Thymus (tissue), 14 donors: ENCODE measurements at places on chromosomes 6 and 20. TPM values are rescaled to one million over a fixed set of nuclear protein-coding genes. Genes with fewer than 3 reads are reported as not detected.

GRCh38 chr6:72783035-72783434 is 161.2 kb downstream of the KCNQ5 start:
- no peak for DNase-seq

DNA sequence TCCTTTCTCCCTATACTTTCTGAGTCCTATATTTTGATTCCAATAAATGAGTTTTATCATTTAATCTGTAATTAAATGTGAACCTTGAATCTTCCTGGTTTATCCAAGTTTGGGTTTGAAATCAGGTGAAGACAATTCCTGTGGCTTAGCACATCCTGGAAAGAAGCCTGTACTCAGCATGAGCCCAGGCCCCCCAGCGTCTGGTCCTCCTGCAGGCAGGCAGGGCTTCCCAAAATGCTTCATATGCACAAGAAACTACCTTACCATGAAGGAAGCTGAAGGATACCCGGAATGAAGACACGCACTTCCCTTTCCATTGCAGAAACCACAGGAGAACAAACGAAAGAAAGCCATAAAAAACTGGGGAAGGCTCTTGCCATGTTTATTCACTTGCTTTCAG is 157.4 kb upstream of the PDE10A start:
- DNase-seq: no peak

Gene LY6G6C
- total RNA-seq: not detected

- no peak for DNase-seq
Measured at GRCh38 chr6:169310983-169311382, 57.3 kb upstream of the THBS2 start.

DNA sequence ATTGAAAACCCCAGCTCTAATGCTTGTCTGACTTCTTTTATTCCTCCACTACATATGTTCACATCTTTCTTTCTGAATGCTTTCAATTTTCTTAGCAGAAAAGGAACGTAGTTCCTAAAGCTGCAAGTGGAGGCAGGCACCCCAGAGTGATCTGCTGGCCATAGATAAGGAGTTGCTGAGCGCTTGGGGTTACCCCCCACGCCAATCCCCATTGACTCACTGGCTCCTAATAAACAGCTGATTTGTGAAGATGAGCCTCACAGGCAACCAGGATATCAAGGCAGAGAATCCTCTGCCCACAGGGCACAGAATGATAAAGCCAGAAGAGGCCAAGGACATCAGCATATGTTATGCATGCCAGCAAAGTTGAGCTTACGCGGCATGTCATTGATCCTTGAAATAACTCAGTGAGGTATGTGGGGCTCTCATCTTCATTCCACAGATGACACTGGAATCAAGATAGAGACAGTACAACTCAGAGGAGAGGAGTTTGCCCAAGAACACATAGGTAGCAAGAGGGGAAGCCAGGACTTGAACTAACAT is 129.1 kb upstream of the PTPRT start:
- no peak for DNase-seq

Gene SSTR4
- not detected for total RNA-seq

DNA sequence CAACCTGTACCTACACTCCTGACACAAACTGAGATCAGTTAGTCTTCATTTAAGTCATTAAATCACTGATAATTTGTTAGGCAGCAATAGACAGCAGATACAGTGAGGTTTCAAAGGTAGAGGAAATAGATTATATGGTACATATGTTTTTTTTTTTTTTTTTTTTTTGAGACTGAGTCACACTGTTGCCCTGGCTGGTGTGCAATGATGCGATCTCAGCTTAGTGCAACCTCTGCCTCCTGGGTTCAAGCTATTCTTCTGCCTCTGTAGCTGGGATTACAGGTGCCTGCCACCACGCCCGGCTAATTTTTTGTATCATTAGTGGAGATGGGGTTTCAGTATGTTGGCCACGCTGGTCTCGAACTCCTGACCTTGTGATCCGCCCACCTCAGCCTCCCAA is 38.2 kb upstream of the KIF13A start:
- no peak for DNase-seq

GRCh38 chr20:48892891-48893290 is 28.6 kb upstream of the ARFGEF2 start:
- no peak for DNase-seq

Gene GTSF1L
- 0.14 TPM for total RNA-seq

- no peak for DNase-seq
Measured at GRCh38 chr20:23995905-23996666, 7.5 kb upstream of the GGTLC1 start.

Gene PABPC1L
- 7.2 TPM for total RNA-seq

DNA sequence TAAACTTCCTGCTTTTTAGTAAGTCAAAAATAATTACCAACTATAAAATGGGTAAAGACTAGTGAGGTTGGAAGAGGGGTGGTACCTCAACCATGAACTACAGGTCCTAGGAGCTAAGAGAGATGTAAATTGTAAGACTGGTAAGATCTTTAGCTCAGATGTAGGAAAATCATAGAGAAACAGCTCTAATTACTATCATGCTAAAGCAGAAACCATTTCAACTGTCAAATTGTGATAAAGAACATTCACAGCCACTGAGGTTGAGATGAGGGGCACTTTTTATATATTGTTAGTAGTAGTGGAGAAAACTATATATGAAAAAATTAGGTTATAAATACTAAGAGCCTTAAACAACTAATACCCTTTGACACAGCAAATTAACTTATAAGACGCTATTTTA is 20.0 kb downstream of the CDK19 start:
- no peak for DNase-seq

Gene IMPG1
- total RNA-seq: 0.09 TPM
